ENCODE measurements at places on chromosomes 1 and 21. TPM values are rescaled to one million over a fixed set of nuclear protein-coding genes. Genes with fewer than 3 reads are reported as not detected.

DNA sequence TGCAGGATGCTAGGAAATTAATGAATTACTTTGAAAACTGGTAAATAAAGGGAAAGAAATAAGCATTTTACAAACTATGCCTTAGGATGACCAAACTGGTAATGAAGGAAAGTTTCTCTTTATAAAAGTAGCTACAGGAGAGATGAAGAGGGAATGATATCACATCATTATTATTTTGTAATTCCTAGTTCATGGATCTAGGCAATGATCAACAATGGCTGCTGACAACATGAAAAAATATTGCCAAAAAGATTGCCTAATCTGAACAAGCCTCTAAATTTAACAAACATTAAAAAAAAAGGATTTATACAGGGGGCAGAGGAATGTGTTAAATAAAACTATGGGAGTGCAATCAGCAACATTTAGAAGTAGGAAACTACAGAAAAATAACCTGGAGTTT is 38.9 kb downstream of the NOS1AP start:
- H3K27me3 ChIP-seq = no peaks in the 10 kb centered on the region
- no peak for DNase-seq
- H3K36me3 ChIP-seq = peaks cover 14% of the 10 kb centered on the region
- H3K4me1 ChIP-seq = peaks cover 3% of the 10 kb centered on the region

DNA sequence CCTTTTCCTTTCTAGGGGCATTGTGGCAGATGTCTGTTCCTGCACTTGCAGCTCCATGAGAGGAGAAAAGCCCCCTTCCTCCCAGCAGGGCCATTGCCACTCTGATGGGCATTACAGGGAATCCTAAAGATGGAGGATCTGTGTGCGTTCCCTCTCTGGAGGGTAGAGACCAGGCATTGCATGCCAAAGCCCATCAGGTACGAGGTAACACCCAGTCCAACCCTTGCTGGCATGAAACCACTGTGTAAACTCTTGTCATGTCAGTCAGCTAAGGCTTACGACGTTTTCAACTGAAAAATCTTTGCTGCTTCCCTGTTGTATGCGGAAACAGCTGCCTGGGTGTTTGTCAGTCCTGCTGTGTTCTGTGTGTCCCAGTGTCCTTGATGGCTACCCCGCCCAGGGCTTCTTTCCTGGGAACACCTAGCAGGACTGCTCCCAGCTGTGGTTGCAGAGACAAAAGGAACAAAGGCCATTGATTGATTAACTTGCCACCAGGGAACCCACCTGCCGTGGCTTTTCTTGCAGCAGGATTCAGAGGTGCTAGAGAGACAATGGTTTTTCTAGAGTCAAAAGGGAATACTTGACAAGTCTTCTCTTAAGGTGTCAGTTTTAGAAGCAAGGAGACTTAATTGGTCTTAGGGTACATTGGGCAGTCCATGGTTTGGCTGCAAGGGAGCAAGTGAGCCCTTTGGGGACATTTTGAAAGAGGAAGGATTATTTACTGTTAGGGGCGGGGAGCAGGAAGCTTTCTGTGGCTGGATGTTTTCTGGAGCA is 24.6 kb downstream of the B3GALT5 start:
- H3K4me3 ChIP-seq = peak overlapping the region; percentile 20
- H3K27ac ChIP-seq = peak overlapping the region; percentile 97
- DNase-seq = no peak
- H3K36me3 ChIP-seq = peaks cover 17% of the 10 kb centered on the region
- H3K27me3 ChIP-seq = no peaks in the 10 kb centered on the region

MANEAL gene
- 6.4 TPM for total RNA-seq

DNA sequence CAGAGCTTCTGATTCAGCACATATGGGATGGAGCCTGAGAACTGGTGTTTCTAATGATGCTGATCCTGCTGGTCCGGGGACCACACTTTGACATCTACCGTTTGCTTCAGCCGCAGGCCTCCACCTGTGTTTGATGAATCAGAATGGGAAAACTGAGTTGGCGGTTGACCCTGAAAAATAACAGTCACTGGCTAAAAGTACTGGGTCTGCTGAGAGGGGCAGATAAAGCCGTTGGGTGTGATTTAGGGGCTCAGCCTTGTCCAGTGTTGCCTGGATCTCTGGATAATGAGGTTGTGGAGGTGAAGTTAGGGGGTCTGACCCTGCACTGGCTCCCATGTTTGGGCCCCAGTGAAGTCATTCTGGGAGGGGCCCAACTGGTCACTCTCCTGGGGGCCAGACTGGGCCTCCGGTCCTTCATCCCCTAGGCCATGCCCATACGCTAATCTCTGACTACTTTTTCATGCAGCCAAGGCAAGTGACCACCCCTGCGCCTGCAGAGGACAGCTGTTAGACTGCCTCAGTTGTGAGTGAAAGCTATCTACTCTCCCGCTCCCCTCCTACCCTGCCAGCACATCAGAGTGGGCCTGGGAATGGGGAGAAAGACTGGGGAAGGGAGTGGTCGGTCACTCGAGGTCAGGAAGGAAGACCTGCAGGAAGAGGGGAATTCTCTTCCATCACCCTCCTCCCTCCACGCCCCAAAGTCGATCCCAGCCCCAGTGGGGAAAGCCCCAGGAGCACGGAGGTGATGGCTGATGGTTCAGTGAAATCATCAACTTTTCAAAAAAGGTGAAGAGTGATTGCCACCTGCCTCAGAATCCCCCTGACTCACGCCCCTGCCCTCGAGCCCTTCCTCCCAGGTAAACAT is 27.7 kb downstream of the VASH2 start:
- H3K4me3 ChIP-seq = no peak overlapping the region
- DNase-seq = no peak
- peaks cover 97% of the 10 kb centered on the region for H3K36me3 ChIP-seq
- peak overlapping the region; percentile 71 for H3K27ac ChIP-seq

DNA sequence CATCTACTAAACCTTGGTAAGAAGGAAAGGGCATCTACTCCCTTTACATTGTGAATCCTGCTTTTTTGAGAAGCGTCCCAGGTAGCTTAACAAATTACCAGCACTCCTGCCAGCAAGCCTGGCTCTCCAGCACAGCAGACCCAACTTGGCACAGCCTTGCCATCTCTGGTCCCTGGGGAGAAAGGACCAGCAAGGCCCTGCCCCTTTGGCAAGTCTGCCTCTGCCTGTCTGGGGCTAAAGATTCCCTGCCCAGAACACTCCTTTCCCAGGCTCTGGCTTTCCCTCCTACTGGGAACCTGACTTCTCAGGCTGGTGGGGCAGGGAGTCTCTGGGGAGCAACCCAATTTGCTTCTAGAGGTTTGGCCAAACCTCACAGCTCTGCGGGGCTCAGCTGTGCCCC is 68.5 kb downstream of the ATP2B4 start:
- no peak overlapping the region for H3K27ac ChIP-seq
- H3K36me3 ChIP-seq = peaks cover 4% of the 10 kb centered on the region
- H3K4me3 ChIP-seq = no peak overlapping the region
- no peaks in the 10 kb centered on the region for H3K27me3 ChIP-seq
- H3K4me1 ChIP-seq = peaks cover 19% of the 10 kb centered on the region

DNA sequence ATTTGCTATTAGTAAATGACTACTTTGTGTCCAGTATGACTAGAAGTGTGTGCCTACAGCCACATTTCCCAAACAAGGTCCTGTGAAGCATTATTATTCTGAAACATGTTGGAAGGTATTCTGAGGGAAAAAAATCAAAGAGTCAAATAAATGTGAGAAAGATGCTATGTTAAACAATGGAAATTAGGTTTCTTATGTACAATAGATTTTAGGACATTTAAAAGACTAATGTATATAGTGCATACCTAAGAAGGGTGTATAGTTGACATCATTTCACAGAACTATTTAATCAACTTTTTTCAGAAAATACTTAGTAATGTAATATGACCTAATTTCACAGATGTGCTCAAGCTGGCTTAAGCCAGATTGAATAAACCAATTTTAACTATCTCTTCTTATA is 582.5 kb downstream of the USP25 start:
- peaks cover 10% of the 10 kb centered on the region for H3K27me3 ChIP-seq
- no peak for DNase-seq
- H3K36me3 ChIP-seq = no peaks in the 10 kb centered on the region
- H3K27ac ChIP-seq = no peak overlapping the region
- no peak overlapping the region for H3K4me3 ChIP-seq

DNA sequence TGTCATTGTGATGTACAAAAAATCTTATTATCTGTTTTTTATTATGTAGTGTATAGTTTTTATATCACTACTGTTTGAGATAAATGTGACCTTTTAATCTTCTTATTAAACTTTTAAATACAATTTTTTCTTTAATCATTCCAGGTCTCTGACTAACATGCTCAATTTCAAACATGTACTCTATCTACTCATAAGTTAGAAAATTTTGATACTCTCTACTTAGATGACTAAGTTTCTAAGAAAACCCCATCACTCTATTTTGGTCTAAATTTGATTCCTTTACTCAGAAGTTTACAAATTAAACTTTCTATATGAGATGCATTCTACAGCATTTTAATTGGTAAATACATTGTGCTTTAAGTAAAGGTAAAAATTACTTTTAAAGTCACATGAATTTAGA is 544.0 kb downstream of the PTBP2 start:
- H3K27me3 ChIP-seq = 0 out of 2 replicates have a peak, but pooled peaks cover under 1% of the 10 kb centered on the region
- H3K36me3 ChIP-seq = no peaks in the 10 kb centered on the region
- no peak for DNase-seq
- H3K4me3 ChIP-seq = no peak overlapping the region
- H3K4me1 ChIP-seq = no peaks in the 10 kb centered on the region

GRCh38 chr1:8318436-8318835 is 522 bp downstream of the SLC45A1 start:
- no peak overlapping the region for H3K27ac ChIP-seq
- peak; percentile 22 for DNase-seq
- H3K36me3 ChIP-seq = no peaks in the 10 kb centered on the region
- H3K4me3 ChIP-seq = peak overlapping the region; percentile 63

DNA sequence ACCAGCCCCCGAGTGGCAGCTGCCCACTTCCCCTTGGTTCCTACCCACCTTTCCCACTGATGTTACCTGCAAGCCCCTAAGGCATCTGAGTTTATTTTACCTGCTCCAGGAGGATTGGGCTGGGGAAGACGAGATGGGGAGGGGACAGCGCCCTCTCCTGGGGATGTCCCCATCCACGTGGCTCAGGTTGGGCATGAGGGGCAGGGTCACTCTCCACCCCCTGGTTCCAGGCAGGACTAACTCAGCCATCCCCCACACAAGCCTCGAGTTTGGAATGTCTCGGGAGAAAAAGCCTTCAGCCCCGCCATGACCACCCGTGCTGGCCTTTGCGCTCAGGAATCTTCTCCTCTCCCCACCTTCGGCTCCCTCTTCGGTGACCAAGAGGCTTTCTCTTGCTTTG is 90.0 kb downstream of the ARHGEF10L start:
- no peak overlapping the region for H3K4me3 ChIP-seq
- no peaks in the 10 kb centered on the region for H3K27me3 ChIP-seq
- peaks cover 9% of the 10 kb centered on the region for H3K4me1 ChIP-seq
- peak overlapping the region; percentile 87 for H3K27ac ChIP-seq
- DNase-seq = peak; percentile 83
- H3K36me3 ChIP-seq = peaks cover 18% of the 10 kb centered on the region

DNA sequence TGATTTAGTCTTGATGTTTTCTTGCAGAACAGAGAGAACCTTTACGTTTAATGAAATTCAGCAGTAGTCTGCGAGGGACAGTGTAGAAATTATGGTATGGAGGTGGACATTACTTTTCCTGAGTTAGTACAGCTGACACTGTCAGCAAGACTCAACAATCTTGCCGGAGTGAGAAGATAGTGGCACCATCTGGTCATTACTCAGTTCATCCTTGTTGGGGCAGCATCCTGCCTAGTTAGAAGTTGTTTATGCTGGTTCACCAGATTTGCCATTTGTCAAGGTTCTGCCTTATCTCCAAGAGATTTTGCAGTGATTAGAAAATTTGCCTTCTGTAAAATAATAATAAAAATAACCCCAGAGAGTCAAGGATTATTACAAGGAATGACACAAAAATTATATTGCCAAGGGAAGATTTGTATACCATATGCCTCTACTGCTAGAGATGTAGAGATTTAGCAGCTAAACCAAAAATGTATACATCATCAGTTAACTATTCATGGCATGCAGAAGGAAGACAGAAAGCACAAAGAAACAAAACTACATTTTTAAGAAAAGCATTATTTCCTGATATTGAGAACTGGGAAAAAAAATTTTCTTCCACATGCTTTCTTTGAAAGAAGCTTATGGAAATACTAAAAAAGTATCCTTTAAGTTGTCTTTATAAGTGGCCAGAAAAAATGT is 1967.4 kb downstream of the NCAM2 start:
- no peak overlapping the region for H3K4me3 ChIP-seq
- H3K36me3 ChIP-seq = no peaks in the 10 kb centered on the region
- H3K27me3 ChIP-seq = no peaks in the 10 kb centered on the region
- no peak overlapping the region for H3K27ac ChIP-seq

FCRL1 gene
- not detected for total RNA-seq

- peaks cover 36% of the 10 kb centered on the region for H3K4me1 ChIP-seq
- no peak overlapping the region for H3K27ac ChIP-seq
- H3K36me3 ChIP-seq = no peaks in the 10 kb centered on the region
- DNase-seq = no peak
Measured at GRCh38 chr1:200740571-200741208, 2.0 kb downstream of the CAMSAP2 start.

MAP7D1 gene
- total RNA-seq = 65.0 TPM

DNA sequence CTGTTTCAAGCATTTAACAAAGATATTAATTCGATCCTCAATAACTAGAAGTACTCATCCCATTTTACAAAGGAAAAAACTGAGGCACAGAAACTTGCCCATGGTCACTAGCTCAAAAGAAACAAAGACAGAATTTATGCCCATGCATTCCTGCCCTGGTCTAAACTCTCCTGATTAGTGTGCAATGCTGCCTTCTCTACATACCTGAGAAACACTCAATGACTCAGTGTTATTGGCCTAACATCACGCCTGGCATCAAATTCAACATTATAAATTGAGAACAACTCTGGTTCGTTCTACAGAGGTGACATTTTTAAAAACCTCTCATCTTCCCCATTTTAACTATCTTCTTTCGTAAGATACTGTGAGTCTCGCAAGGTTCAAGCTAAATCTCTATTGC is 5.2 kb downstream of the APP start:
- H3K36me3 ChIP-seq = 0 out of 2 replicates have a peak, but pooled peaks cover 7% of the 10 kb centered on the region
- peak overlapping the region; percentile 24 for H3K4me3 ChIP-seq
- peak overlapping the region; percentile 86 for H3K27ac ChIP-seq
- H3K4me1 ChIP-seq = peaks cover 69% of the 10 kb centered on the region
- H3K27me3 ChIP-seq = no peaks in the 10 kb centered on the region
- no peak for DNase-seq

- peak; percentile 51 for DNase-seq
- no peaks in the 10 kb centered on the region for H3K36me3 ChIP-seq
- H3K4me1 ChIP-seq = peaks cover 55% of the 10 kb centered on the region
- H3K4me3 ChIP-seq = peak overlapping the region; percentile 70
Measured at GRCh38 chr1:24928689-24929397, 1.2 kb downstream of the RUNX3 start.

- no peaks in the 10 kb centered on the region for H3K4me1 ChIP-seq
- no peak overlapping the region for H3K4me3 ChIP-seq
- H3K27me3 ChIP-seq = no peaks in the 10 kb centered on the region
- DNase-seq = no peak
- H3K36me3 ChIP-seq = no peaks in the 10 kb centered on the region
Measured at GRCh38 chr1:192702212-192702902, 66.4 kb downstream of the RGS13 start.

GRCh38 chr1:9844756-9845155 is 21.0 kb upstream of the CLSTN1 start:
- no peaks in the 10 kb centered on the region for H3K27me3 ChIP-seq
- no peak for DNase-seq
- H3K36me3 ChIP-seq = no peaks in the 10 kb centered on the region
- no peak overlapping the region for H3K4me3 ChIP-seq
- H3K27ac ChIP-seq = no peak overlapping the region

All from WTC11 (cell line).